ENCODE measurements at places on chromosomes 2 and 18.

DNA sequence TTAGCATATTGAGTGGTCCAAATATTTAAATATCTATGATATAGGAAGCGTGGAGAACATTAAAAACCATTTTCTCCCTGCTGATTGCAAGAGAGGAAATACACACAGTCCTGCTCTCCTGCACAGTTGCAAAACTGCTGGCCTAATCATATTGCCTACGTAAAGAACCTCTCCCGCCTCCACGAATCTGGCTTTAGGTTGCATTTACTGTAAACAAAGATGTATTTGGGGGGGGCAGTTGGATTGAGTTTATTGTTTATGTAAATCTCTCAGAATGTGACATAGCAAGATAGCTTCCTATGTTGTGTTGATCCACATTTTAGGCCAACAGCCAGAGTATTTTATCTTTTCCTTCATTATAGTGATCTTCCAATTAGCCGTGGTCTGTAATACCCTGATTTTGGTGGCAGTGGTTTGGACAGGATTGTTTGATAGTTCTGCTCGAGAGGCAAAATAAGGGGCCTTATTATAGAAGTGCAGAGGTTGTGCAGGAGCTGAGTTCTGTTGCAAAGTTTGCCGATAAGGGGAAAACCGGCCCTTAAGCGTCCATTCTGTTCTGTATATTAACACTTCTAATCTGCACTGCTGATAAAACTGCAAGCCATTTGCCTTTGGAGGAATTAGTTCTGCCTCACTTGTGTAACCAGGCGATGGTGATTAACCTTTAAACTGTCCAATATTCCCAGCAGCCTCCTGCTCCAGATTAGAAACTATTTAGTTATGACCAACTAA lies 101.6 kb upstream of the SIX3 start:
- no peak for DNase-seq

DNA sequence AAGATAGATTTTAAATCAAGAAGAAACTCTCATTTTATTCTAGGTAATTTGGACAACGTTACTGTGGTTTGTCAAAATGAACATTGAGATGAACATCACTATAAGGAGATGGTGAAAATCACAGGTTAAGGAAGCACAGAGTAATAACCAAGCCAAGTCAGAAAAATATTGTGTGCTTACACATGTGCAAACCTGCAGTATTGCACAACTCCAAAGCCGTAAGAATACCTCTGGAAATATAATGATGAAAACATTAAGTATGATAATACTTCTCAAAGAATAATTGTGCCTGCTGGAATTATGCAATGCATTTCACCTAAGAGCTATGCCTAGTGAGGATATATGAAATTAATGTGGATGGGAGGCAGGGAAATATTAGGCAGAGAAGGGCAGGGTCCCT lies 21.1 kb upstream of the GALNT5 start:
- DNase-seq: no peak

- no peak for DNase-seq
Measured at GRCh38 chr2:50648041-50648700, 383.8 kb downstream of the NRXN1 start.

DNA sequence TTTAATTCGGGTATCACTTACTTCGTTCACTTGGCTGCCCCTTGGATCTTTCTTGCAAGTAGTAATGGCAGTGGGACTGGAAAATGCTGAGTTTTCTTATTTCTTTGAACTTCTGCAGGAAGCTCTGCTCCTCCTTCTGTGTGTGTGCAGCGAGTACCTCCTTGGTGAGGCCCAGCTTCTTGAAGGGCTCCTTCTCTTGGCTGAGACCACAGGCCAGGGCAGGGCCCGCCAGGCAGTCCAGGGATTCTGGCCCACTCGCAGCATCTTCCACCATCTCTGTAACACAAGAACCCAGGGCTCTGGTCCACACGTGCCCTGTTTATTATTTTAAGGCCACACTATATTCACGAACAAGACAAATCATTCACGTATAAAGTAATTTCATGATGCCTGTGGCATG lies 15.8 kb upstream of the HES6 start:
- no peak for DNase-seq

DNA sequence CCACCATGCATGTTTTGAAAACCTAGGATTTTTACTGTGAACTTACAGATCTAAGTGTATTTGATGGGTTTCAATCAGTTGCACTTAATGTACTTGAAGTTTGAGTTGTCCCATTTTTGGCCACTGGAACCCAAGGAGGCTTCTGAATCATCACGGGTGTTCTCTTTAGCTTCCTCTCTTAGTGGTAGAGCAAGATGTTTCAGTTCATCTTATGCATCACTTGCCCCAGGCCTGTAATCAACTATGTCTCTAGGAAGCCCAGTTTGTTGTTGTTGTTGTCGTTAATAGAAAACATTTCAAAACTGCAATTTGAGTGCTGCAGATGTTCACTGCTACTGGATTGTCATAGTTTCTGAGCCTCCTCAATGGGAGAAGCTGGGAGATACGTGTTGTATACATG lies 97.0 kb downstream of the FHOD3 start:
- DNase-seq: no peak

GRCh38 chr2:30702694-30703093 lies 104.6 kb downstream of the CAPN13 start:
- DNase-seq: no peak

DNA sequence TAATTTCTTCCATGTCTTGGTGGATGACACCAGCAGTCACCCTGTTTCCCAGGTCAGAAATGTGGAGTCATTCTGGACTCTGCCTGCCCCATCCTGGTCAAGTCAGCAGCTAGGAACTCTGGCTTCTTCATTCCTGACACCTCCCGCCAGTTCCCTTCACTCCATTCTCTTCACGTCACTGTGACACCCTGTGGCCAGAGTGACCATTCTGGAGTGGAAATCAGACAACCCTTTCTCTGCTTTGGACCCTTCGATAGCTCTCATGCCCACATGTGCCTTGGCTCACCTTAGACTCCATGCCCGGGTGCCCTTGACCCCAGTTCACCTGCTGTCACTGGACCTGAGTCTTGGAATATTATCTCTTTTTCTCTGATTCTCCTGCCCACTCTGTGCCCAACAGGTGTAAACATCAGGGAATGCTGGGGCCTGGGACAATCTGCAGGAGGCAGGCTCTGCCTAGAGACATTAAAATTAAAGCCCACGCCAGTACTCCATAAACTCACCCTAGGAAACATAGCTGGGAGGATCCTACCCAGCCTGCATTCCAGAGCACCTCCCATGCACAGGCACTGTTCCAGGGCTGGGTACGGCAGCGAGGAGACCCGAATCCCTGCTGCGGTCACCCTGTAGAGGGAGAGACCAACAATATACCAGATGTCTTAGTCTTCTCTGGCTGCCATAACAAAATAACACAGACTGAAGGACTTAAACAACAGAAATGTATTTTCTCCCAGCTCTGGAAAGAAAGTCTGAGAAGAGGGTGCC lies 41.1 kb upstream of the FAHD2A start:
- no peak for DNase-seq

- DNase-seq: no peak
Measured at GRCh38 chr2:239307921-239308613, 92.8 kb downstream of the HDAC4 start.

GRCh38 chr2:150526827-150527226 lies 39.4 kb upstream of the RND3 start:
- peak; percentile 50 for DNase-seq

DNA sequence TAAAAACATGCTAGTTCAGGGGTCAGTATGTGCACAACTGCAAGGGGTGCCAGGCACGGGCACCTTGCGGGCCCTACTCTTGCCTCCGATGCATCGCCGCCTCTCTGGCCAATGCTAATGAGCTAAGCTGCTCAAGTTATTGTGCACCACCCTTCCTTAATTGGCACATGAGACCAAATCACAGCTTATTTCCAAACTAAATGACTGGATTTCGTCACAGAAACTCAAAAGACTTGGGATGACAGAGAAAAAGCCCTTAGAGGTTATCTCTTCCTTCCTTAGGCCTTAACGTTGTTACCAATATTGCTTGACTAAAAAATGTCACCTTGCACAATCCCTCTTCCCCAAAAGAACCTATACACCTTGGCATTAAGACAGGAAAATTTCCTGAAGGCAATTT lies 7.7 kb downstream of the RNF149 start:
- DNase-seq: no peak

DNA sequence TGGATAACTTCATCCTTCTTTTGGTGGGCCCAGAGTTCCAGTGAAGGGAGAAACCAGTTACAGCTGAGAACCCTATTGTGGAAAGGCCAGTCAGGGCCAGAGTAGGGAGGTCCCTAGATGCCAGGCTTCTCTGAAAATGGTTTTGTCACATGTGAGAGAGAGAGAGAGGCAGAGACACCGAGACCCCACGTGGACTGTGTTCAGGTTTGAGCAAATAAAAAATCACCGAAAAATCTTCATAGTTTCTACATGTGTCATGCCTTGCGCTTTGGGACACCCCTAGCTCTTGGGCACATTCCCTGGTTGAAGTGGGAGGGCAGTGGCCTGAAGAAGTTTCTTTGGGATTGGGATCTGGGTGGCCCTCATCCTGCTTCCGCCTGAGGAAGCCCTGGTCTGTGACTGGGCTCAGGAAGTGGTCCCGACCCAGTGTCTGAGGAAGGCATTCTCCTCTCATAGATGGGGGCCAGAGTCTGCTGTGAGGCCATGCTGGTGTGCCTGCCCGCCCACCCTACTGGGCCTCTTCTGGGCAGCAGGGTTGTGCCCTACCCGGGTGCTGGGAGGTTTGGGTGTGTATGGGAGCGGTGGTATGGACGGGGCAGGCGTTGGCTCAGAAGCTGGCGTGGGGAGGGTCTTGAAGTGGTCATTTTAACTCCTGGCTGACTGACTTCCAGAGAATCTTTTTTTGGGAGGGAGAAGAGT lies 16.1 kb downstream of the NCK2 start:
- DNase-seq: no peak

- no peak for DNase-seq
Measured at GRCh38 chr2:111676291-111676822, 207.6 kb downstream of the ANAPC1 start.

DNA sequence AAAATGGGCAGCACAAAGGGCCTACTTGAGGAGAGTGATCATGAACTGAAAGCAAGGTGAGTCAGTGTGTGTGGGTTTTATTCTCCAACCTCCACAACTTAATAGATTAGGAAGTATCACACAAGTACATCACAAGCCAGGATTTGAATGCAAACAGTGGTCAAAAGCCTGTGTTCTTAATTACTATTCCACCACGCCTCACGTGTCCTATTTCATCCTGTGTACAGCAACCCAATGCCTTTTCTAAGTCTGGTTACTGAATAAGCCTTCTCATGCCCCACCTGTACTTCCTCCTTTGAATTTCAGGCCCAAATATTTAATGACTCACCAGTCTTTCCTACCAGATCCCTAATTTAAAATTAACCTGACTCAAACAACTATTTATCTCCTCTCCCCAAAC lies 755.7 kb upstream of the SLC8A1 start:
- DNase-seq: no peak

GRCh38 chr2:189327879-189328847 lies 113.1 kb upstream of the WDR75 start:
- peak; percentile 53 for DNase-seq

DNA sequence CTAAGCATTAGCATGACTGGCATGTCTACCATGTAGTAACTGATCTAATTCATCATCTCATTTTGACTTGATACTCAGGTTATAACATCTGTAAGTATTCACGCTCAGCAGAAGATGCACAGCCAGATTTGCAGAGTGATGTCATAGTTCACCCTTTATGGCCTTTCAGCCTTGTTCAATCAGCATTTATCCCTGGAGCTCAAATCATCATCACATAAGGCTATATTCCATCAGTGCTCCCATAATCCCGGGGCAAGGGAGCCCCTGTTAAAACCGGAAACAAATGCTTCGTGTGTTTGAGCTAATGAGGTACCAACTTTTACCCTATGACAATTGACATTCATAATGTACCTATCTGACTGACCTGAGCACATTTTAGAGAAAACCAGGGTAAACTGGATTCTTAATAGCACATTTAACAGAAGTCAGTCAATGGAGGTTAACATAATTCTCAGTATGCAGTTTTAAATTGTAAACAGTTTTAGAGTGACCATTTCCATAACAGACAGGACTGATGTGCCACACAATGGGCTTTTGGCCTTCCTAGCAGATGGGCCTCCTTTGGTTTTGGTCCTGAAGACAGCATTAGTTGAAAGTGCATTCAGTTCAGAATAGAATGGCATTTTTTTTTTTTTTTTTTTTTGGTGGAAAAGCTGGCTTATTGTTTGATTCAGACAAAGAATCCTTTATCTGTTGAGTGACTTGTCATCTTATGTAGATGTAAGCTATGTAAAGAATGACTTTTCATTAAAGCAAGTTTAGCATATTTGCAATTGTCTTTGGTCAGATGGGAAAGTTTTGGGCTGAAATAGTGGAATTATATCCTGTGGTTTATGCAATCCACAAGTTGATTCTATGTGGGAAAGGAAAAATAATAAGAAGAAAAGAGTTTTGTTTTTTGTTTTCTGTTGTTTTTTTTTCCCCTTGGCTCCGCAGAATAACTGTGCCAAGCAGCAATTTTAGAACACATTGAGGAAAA lies 866.0 kb upstream of the ACVR2A start:
- no peak for DNase-seq

DNA sequence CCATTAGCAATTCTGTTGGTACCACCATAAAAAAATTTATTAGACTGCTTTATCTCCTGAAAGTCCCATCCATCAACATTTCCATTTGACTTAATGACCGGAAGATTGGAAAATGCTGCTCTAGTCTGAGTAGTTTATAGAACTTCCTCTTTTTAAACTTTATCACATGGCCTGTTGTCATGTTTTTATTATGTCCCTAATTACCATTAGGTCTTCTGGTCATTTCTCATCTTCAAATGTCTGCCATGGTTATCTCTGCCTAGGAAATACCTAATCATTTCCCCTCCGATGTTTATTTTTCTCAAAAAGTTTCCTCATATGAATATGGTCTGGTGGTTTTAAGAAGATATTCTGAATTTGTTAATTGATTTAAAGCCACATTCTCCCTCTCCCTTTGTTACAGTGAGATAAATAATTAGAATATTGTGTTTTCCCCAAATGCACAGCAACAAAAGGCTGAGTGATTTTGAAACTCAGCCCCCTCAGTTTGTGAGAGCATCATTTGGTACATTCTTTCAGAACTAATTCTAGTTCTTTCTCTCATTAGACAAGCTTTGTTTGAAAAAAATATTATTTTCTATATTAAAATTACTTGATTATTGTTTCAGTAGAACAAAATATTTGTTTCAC lies 317.1 kb upstream of the ST6GAL2 start:
- no peak for DNase-seq

DNA sequence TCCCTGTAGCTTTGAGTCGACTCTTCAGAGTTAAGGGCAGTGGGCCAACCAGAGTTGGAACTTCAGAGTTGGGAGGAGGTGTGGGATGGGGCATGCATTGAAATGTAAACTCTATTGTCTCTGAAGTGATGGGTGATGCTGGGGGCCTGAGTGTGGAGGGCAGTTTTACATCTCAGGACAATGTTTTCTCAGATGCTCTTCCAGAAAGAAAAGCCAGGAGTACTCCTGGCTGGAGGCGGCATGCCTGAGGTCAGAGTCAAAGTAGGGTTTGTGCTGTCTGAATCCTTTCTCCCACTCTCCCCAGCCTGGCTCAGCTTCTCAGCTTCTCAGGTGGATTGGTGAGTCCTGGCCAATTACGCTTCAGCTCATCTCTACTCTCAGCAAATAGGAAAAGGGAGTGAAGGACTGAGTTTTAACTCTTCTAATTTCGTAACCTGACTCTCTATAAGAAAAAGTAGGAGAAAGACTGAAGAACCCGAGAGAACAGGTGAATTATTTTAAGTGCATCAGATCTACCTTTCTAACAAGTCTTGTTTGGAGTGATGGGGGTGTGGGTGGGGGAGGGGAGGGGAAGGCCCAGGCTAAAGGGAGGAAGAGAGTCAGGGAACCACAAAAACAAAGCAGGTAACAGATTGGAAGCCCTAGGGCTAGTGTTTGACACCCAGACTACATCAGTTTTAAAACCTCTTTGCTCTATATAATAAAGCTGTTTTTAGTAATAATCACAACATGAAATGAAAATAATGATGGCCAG lies 107.5 kb upstream of the PELI1 start:
- no peak for DNase-seq
